ENCODE measurements at places on chromosomes 12 and 14. TPM values are rescaled to one million over a fixed set of nuclear protein-coding genes. Genes with fewer than 3 reads are reported as not detected.

PFKM gene
- total RNA-seq = 624 TPM

NELL2 gene
- 24.0 TPM for total RNA-seq

KCNJ8 gene
- 50.1 TPM for total RNA-seq

TMPRSS12 gene
- not detected for total RNA-seq

MYF6 gene
- total RNA-seq = 164 TPM

LRP1-AS gene
- not detected for total RNA-seq

MFAP5 gene
- 100 TPM for total RNA-seq

GRCh38 chr12:78418919-78419318 is 445.7 kb upstream of the SYT1 start:
- no peak for DNase-seq

DNA sequence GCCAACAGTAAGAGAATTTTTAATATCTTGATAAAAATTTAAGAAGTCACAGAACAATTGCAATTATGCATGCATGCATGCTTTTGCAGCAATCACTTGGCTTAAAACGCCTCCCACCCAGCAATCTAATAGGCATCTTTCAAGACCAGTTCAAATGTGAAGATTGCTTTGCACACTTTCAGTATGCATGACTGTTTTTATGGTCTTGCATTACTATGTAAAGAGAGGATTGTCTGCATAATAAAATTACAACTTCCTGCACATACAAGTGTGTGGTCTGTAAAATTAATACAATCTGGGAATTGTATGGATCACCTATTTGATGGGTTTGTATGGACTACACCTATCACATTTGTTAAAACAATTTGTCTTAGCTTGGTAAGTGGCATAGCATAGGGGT is 48.8 kb downstream of the E2F7 start:
- no peak for DNase-seq

DNA sequence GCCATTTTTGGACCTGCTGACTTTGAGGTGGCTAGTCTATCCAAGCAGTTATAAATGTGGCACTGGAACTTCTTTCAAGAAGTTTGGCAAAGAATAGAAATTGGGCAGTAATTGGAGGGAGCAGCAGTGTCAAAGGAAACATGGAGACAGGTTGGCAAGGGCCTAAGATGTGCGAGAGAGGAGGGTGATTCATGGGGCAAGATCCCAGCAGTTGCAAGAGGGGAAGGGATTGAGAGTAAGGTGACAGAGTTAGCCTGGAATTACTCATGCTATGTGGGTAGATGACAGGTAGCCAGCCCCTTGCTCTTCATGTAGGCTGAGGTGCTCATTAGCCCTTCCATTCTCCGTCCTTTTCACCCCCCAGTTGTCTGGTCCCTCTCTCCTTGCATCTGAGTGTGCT is 42.2 kb downstream of the FBXL14 start:
- DNase-seq = no peak

- no peak for DNase-seq
These were observed 68.6 kb upstream of the DIO3 start for GRCh38 chr14:101492716-101493115.

DNA sequence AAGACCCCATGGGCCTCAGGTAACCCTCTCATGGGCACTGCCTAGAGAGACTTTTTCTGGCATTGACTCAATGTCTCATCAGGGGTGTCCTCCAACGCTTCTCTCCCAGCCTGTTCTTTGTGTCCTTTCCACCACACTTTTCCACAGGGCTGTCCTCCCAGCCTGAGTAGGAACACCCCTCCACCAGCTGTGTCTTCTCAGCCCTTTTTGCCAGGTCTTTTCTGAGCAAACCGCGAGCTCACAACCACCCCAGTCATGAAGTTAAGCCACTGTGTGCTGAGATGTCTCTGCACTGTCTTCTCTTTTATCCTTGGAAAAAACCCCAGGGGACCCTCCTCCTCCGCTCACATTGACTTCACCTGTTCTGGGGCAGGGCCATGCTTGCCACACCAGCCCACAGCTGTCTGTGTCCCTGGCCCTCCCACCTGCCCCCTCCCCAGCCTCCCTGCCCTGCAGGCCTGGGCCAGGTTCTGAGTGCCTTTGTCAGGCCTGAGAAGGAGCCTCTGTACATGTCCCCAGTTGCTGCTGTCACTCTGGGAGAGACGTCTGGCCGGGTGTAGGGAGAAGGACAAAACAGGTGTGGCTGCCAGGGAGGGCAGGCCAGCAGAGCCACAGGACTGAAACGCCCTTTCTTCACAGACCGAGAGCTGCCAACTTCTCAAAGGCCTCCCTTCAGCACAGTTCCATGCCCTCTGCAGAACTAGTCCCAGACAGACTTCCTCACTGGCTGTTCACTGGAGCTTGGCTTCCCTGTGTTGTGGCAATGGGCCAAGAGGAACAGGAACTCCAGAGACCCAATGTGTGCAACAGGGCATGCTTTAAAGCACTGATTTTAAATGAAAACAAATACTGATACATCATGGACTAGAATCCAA is 50.5 kb upstream of the PNMA1 start:
- peak; percentile 99 for DNase-seq

DNA sequence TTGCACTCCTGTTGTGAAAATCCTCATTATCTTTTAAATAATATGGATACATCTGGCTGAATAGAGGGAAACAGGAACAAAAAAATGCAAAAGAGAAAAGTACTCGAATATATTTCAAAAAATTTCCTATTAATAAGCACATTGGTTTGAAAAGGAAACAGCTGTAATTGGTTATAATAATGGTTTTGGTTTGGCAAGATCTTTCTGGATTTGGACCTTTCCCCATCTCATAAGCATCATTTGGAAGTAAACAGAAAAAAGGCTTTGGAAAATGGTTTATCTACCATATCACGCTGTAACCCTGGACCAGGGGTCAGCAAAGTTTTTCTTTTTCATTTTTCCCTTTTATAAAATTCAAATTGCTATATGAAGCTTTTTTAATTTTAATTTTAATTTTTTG is 2.8 kb upstream of the NINJ2 start:
- DNase-seq = no peak

DNA sequence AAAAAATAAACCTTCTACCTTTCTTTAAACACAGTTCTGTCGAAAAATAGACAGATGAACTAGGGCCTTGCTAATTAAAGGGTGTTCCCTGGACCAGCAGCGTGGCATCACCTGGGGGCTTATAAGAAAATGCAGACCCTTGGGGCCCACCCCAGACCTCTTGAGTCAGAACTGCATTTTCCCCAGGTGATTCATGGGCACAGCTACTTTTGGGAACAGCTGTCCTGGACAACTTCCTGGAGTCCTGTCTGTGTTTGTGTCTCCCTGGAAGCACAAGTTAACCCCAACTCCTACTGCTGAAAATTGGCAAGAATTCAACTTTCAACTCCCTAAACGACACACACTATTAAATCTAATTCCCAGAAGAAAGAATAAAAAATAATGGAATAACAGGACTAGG is 17.8 kb downstream of the FBLN5 start:
- peak; percentile 30 for DNase-seq

GRCh38 chr12:121142171-121142950 is 9.7 kb downstream of the P2RX7 start:
- DNase-seq = no peak

DNA sequence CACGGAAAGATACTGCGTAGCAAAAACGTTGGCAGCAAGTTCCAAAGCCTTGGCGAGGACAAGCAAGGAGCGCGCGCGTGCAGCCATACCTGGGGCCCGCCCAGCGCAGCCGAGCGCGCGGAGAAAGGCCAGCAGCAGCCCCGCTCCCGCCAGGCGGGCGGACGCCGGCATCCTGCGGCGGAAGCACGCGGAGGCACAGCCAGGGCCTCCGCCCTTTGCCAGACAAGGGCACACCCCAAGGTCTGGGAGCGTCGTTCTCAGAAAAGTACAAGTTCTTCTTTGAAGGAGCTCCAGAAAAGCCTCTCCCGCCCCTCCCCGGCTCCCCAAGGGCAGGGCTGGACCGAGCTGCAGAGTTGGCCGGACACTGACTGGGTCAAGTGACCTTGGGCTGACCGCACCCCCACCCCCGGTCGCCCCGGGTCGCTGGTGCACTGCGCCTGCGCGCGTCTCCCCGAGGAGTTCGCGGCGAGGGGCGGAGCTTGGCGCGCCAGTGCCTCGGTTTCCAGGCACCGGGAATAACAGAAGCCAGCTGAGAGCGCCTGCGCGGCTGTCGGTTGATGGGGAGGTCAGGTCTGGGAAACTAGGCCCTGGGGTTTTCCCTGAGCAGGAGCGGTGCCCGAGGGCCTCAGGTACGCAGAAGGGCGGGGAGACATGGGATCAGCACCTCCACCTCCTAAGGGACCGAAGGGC is at the start of gene ZC2HC1C:
Gene ZC2HC1C (plus strand): TSS at position 521 of the 690 bp plus-strand sequence. CDS start 933 bp downstream, outside the sequence.
- peak; percentile 96 for DNase-seq

GRCh38 chr12:90058704-90059103 is 350.1 kb upstream of the ATP2B1 start:
- DNase-seq = peak; percentile 21
